T-helper 1 cell (primary cell): ENCODE measurements at places on chromosomes 1 and 21.

DNA sequence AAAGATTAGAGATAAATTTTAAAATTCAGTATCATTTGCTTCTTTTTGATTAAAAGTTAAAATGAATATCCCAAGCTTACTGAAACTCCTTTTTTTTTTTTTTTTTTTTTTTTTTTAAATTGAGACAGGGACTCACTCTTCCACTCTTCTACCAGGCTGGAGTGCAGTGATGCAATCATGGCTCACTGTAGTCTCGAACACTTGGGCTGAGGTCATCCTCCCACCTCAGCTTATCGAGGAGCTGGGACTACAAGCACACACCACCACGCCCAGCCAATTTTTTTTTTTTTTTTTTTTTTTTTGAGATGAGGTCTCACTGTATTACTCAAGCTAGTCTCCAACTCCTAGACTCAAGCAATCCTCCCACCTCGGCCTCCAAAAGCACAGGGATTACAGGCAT is 92.1 kb upstream of the RGS18 start:
- DNase-seq, result no peak

- no peak for DNase-seq
These were observed 65.7 kb downstream of the PSMG1 start for GRCh38 chr21:39117440-39117970.

DNA sequence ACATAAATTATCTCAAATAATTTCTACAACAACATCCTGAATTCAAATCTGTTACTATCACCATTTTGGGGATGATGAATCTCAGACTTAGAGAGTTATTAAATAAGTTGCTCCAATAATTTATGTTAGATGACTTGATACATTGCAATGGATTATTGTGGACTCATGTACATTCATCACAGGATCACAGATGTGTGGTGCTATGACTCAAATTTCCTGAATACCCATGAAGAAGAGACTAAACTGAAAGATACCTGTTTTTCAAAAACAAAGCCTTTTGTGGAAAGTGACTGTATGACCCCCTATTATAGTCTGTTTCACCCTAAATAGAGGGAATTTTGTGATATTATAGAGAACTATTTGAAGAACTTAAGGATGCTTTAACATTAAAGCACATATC is 315.0 kb downstream of the PLA2G4A start:
- DNase-seq, result no peak

DNA sequence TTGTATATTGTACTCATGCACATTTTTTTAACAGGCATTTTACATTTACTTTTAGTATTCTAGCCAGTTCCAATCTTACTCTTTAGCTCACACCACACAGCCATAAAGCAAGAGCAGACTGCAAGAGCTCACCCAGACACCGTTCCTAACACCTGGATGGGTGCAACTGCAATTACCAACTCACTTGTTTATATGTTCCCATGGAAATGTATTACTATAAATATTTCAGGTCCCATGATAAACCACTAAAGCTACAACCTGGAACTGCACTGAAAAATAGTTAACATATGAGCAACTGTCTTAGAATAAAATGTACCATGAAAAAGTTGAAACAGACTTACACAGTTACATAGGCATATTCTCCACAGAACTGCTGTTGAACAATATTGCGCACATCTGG is 30.8 kb downstream of the USP48 start:
- no peak for DNase-seq

- no peak for DNase-seq
These were observed 447.9 kb downstream of the CAMTA1 start for GRCh38 chr1:7233237-7233540.

DNA sequence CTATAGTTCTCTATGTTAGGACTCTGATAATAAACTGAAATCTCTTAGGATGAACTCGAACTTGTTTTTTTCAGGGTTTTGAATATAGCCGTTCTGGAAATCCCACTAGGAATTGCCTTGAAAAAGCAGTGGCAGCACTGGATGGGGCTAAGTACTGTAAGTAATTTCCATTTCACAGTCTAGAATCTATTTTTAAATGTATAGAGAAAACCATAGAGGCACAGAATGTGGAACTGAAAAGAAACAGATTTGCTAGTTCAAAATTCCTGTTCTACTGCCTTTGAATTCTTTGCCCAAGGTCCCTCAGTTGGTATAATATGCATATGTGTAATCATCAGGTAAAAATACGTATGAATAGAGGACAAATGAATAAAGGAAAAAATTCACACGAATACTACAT is 4.8 kb downstream of the CTH start:
- DNase-seq, result no peak

- no peak for DNase-seq
These were observed 1.3 kb downstream of the FYB2 start for GRCh38 chr1:56817716-56818463.

DNA sequence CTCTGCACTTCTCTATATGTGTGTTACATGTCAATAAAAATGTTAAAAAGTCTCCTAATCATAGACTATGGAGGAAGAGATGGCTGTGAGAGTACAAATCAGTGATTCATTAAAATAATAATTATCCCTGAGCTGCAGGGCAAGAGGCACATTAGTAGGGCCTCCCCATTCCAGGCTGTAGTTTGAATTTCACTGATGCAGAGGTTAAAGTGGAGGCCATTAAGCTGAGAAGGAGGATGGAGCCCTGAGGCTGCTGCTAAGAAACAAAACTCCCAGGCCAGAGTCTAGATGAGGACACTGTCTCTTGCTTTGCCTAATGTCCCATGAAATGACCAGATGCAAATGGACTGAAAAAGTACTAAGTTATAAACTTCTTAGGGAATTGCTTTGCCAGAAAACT is 89.1 kb upstream of the WDR26 start:
- DNase-seq, result no peak

- DNase-seq, result no peak
These were observed 1.0 kb downstream of the SH3BP5L start for GRCh38 chr1:248824701-248825100.

GRCh38 chr1:235073331-235073967 is 55.2 kb downstream of the TOMM20 start:
- DNase-seq, result no peak

DNA sequence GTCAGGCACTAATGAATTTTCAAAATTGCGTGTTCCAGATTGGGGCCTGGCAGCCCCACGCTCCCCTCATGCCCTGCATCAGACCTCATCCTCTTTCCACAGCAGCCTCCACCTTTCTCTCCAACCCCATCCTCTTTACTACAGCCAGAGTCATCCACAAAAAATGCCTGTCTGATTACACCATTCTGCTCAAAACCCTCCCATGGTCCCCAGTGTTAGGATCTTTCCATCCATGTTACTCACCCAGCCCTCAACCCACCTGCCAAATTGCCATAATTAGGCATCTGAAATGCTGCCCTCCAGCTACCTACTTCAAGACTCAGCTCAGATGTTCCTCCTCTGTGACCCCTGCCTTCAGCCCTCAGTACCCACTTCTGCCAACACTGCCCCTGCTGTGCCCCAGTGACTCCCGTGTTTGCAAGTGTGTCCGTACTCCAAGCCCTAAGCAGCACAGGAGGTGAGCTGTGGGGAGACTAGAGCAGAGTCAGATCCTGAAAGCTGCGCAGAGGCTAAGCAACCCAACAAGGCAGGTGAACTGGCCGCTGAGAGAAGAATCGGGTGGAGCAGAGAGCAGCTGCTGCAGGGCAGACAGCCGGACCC is 715 bp upstream of the ARTN start:
- no peak for DNase-seq

- no peak for DNase-seq
These were observed 1.0 kb upstream of the TMEM61 start for GRCh38 chr1:54979327-54979891.
